ENCODE measurements at places on chromosomes 1 and 21.

DNA sequence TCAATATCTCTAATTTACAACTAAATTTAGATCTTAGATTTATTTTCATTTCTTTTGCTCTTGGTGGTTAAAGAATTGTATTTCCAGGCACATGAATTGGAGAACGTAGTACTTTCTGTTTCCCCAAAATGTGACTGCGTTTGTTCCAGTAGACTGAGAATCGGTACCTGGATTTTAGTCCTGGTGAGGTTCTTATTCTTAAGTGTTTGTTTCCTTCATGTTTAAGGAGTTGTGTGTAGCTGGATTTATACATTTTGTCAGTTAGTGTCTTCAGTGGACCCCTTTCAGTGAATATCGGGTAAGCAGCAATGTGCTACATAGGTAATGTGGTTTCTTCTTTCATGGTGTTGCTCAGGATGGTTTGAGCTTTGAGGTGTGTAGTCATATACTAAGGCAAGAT lies 6.8 kb downstream of the MIER1 start:
- DNase-seq, result no peak

DNA sequence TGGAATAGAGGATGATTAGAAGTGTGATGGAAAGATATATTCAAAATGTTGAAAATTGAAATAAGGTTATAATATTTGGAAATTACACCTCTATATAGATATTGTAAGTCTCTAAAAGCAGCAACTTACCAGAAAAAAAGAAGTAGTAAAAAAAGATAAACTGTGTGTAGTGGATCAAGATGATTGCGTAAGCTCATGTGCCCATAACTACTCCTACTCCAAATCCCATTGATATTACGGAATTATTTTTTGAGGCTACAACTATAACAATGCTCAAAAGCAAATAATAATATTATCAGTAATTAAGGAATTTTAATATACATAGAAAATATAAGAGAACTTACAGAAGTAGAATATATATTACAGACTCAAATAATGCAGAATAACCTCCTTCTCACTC lies 33.6 kb downstream of the CATSPERE start:
- DNase-seq, result no peak

DNA sequence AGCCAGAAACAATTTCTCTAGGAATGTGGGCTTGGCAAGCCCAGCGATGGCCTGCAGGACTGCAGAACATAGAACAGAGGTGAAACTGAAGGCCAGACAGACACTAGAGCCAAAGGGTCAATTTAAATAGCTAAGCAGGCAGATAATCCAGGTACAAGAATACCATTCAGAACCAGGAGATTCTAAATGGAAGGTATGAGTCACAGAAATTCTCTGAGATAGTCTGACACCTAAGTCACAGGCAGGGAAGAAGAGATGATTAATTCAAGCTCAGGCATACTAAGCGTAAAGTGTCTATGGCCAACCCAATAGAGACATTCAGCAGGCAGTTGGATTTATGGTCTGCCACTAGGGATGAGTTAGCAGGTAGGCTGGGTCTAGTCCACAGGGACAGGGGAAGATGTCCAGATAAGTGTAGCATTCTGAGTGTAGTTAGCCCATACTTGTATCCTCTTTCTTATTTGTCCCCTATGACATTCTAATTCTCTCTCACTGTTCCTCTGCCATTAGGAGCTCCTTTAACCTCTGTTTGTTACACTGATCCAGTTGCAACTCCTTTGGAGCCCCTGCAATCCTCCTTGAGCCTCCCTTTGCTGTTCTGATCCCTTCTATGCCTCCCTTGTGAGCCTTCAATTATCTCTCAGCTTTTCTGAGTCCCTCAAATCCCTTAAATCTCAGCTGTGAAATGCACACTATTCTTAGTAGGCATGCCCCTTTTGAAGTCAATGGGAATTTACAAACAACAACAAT lies 383.8 kb downstream of the LMO4 start:
- no peak for DNase-seq

DNA sequence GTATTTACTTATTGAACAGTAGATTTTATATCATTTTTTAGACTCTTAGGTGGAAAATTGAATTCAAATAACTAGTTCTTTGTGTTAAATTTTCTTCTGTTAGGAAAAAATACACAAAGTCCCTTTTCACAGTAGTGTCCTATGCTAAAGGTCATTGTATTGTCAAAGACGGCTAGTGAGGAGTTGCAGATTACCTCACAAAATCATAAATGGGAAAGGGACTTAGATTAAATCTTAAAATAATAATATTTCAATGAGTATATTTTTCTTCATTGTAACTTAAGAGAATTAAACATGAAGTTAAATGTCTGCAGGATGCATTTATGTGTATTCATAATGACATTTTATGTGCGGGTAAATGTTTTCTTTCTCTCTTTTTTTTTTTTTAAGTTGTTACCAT lies 32.7 kb downstream of the LYPLAL1 start:
- no peak for DNase-seq

DNA sequence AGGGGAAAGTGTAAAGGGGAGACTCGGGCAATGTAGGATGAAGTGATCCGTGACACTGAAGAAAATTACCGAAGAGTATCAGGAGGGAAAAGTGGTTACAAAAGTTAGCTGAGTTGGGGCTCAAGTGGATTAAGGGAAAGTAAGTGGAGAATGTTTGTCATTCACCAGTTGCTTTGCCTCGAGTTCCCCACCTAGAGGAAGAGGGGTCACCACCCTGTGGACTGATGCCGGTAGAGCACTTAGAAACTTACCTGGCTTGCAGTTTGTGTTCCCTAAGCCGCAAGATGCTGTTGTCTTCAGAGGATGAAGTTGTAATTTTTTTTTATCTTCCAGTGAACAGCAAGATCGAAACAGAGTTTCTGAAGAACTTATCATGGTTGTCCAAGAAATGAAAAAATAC lies 1.0 kb downstream of the PER3 start:
- DNase-seq, result no peak

GRCh38 chr1:82279241-82279640 lies 478.5 kb downstream of the ADGRL2 start:
- no peak for DNase-seq

- DNase-seq, result no peak
Observed at GRCh38 chr1:54558434-54559030, 10.5 kb downstream of the ACOT11 start.

DNA sequence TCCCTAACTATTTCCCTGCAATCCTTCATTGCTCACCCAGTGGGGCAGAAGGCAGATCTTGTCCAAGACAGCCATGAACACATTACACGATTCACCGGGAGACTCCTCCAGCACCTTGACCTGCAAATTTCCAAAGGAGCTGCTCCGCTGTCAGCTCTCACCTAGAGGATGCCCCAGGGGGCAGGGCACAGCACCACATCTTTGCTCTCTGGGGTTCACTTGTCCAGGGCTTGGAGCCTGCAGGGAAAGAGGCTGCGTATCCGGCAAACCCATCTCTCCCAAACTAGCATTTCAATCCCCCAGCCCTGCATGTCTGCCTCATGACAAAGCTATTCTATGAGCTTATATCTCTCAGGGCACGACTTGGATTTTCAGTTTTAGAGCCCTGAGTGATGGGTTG lies 35.1 kb upstream of the OLIG2 start:
- no peak for DNase-seq

DNA sequence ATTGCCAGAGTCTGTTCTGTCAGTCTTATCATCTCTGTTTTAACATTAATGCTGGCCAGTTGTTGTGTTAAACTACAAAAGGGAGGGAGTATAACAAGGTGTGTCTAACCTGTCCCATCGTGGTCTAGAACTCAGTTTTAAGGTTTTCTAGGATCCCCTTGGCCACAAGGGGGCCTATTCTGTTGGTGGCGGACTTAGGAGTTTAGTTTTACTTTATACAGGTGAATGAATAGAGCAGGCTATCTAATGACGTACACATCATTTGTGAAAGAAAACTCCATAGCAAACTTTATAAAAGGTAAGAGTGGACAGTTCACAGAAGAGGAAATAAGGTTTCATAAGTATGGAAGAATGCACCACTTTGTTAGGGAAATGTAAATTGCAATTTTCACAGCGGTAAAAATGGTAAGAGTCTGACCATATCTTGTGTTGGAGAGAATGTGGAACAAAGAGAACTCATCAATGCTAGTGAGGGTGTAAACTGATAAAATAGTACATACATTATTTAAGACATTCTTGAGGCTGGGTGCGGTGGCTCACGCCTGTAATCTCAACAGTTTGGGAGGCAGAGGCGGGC lies 2.5 kb upstream of the ATF6 start:
- DNase-seq, result peak; percentile 46

- peak; percentile 53 for DNase-seq
Observed at GRCh38 chr1:229027622-229028182, 243.2 kb upstream of the RAB4A start.

- no peak for DNase-seq
Observed at GRCh38 chr1:31639543-31639942, 5.1 kb downstream of the PEF1 start.

DNA sequence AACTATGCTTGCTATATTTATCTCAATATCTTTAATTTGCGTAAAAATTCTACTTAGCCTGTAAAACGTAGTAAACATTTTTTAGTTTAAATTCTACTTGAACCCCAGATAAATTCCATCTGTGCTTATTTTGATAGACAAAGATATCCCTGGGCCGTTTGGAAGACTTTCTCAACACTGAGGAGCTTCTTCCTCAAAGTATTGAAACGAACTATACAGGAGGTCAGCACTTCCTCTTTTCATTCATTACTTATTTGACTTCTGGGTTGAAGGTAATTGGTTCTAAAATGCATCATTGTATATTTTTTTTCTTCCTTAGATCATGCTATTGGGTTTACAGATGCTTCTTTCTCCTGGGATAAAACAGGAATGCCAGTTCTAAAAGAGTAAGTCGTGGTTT lies 74.7 kb downstream of the HSPA13 start:
- DNase-seq, result peak; percentile 51

DNA sequence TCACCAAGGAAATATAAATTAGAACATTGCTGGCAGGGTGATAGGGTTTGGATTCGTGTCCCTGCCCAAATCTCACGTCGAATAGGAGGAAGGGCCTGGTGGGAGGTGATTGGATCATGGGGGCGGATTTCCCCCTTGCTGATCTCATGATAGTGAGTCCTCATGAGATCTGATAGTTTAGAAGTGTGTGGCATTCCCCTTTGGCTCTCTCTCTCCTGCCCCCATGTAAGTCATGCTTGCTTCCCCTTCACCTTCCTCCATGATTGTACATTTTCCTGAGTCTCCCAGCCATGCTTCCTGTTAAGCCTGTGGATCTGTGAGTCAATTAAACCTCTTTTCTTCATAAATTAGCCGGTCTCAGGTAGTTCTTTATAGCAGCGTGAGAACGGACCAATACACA lies 60.6 kb downstream of the VPS26C start:
- DNase-seq, result peak; percentile 14

GRCh38 chr1:51344602-51345299 lies 14.4 kb upstream of the TTC39A start:
- no peak for DNase-seq

DNA sequence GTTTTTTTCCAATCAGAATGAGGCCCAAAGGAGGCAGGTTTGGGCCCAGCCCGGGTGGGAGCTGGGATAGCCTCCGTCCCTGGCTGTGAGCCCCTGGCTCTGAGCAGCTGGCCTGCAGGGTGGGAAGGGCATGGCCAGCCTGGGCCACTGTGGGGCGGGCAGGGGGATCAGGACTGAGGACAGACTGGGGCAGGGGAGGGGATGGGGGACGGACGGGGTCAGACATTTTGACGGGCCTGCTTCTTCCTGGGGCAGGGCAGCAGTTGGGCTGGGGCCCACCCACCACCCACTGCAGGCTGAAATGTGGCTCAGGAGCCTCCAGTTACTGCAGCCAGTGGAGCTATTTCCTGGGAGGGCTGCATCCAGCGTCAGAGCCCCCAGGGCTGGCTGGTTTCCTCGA lies 2.5 kb upstream of the SLC6A9 start:
- no peak for DNase-seq

GRCh38 chr21:35096959-35097358 lies 47.9 kb upstream of the RUNX1 start:
- no peak for DNase-seq

DNA sequence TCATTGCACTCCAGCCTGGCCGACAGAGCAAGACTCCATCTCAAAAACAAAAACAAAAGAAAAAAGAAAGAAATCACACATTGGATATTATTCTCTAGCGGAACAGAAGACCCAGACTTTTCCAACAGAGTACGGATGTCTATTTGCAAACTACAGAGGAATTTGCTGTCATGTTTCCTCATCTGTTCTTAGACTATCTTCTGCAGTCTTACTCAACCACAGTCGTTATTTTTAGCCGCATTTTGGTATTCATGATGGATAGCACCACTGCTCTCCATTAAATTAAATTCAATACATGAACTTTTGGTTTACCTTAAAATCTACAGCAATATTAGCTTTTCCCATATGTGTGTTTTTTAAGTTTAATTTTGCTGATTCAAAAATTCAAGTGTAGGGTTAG lies 14.2 kb upstream of the HEATR1 start:
- DNase-seq, result no peak

DNA sequence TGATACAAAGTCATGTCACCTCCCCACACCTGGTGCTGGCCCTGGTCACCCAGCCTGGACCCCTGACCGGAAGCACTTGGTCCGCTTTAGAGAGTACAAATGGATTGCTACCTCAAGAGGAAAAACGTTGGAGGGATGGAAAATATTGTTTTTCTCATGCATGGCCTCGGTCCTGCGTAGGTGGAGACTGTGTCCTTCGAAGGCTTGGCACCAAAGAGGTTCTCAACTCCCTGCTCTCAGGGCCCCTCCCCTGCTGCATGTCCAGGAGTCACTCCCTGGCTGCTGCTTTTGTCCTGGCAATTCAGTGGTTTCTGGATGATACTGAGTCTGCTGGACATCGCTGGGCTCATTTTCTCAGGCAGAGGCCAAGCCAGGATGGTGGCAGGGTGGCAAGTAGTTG lies 529.8 kb downstream of the KIF26B start:
- DNase-seq, result no peak

GRCh38 chr1:5839161-5839880 lies 152.9 kb downstream of the NPHP4 start:
- DNase-seq, result no peak

GRCh38 chr1:244273845-244274619 lies 177.7 kb downstream of the ADSS2 start:
- DNase-seq, result no peak

GRCh38 chr1:8389958-8390535 lies 72.1 kb downstream of the SLC45A1 start:
- DNase-seq, result no peak

GRCh38 chr1:239858057-239858456 lies 233.6 kb upstream of the FMN2 start:
- peak; percentile 51 for DNase-seq

GRCh38 chr1:229209816-229210215 lies 61.1 kb upstream of the RAB4A start:
- DNase-seq, result no peak

GRCh38 chr1:204621396-204621795 lies 64.1 kb downstream of the LRRN2 start:
- DNase-seq, result no peak
